ENCODE measurements at places on chromosomes 3 and 15.

GRCh38 chr3:23203708-23204330 lies 692 bp downstream of the UBE2E2 start:
- DNase-seq, result peak; percentile 56

DNA sequence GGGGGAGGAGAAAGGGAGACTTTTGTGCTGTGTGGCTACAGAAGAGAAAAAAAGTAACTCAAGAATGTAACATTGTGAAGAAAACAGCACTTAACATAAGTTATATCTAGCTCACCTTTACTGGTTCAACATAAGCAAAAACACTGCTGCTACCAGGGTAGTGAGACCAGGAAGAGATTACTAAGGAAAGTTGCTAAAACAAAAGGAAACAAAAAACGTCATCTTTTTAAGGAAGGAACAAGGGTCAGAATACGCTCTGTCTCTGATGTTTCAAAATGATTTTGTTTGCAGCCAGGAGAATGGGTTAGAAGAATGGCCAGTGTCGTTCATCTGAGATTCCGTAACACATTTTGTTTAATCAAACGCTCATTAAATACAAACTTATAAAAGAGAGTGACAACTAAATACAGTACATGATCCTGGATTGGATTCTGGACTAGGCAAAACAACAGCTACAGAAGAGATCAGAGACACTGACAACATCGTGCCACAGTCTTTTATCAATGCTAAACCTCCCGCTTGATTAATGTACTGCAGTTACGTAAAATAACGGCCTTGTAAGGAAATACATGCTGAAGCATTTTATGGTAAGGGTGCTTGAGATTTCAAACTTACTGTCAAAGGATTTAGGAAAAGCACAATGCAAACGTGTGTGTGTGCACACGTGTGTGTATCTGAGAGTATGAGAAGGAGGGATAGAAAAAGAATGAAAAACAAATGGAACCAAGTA lies 67.7 kb downstream of the FOXP1 start:
- no peak for DNase-seq

DNA sequence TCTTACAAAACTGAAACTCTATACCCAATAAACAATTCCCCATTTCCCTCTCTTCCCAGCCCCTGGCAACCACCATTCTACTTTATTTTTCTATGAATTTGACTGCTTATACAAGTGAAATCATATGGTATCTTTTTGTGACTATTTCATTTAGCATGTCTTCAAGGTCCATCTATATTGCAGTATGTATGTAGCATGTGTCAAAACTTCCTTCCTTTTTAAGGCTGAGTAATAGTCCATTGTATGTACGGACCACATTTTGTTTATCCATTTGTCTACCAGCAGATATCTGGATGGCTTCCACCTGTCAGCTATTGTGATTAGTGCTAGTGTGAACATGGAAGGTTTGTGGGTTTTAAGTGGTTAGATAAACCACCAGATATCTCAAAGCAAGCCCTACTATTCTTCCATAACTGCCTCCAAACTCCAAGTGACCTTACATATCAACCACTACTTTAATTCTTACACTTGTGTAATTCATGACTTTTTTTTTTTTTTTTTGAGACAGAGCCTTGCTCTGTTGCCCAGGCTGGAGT lies 134.7 kb downstream of the TMCC1 start:
- DNase-seq, result no peak

- DNase-seq, result no peak
Observed at GRCh38 chr3:27591312-27592210, 107.4 kb upstream of the SLC4A7 start.

DNA sequence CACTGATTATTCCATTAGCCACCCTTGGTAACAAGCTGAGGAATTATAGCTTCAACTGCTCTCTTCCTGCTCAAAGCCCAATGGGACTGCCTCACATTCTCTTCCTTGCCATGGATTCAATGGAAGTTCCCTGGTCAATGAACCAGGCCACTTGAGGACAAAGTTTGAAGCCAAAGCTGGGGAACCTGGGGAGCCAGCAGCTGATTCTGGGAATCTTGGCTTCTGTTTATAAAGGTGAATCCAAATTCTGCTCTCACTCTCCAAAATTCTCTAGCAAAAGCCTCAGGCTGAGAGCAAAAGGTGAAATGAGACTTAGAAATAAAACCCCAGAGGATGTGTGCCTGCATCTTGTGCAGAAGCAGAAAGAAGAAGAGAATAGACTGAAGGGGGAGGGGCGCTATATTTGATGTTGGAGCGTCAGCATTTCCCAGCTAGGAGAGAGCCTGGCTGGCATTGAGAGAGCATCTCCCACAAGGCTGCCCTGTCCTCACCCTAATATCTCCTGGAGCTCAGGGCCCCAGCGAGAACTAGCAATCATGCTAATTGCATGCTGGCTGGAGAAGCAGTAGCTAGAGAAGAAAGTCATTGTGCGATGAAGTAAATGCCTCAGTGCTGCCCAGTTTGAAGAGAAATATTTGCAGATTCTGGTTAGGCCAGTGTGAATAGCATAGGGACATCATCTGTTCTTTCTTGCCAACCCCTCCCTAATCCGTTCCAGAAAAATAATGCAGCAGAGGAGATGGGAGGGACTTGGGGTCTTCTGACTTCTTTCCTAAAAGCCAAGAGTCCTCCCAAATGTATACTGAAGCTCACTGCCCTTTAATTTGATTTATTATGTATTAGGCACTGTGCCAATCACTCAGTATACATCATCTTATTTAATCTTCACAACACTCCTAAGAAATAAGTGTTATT lies 34.9 kb upstream of the GAP43 start:
- DNase-seq, result no peak

DNA sequence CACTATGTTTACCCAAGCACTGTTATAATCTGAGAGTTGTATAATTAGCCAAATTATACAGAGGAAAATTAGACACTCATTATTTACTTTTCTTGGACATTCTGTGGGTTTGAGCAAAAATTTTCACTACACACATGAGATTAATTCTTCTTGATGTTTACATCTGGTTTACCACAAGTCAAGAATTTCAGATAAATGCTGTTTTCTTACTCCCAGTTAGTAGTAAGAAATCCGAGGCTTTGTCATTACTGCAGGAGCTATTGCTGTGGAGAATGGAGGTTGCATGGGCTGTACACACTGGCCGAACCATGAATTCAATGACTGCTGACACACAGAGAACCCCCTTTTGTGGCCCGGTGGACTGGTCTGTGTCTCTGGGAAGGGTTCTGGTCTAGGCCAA lies 207.7 kb upstream of the CFAP20DC start:
- DNase-seq, result no peak

- DNase-seq, result no peak
Observed at GRCh38 chr15:77180270-77180669, 109.4 kb upstream of the TSPAN3 start.

GRCh38 chr3:187777331-187777941 lies 32.2 kb upstream of the BCL6 start:
- peak; percentile 58 for DNase-seq

DNA sequence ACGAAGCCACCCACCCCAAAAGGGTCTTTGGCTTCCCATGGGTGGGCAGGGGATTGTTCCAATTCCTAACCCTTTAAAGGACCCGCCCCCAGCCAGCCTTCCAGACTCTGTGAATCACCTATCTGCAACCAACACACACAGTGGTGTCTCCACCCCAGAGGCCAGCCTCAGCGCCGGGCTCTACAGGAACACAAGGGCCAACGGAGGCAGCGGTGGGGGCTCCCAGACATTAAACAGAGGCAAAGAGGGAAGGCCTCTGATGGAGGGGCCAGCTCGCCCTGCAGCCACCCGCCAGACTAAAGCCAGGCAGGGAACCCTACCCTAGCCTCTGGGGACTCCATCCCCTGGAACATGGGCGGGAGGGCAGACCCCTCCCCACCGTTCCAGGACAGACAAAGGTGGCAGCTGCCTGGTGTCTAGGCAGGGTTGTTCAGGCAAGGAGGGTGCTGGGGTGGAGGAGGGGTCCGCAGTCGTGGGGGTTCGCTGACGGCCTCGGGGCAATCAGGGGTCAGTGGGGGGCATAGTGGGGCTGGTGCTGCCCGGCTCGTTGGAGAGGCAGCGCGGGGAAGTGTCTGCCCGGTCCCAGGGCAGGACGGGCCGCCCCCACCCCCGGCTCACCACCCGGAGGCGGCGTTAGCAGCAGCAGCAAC lies 448 bp downstream of the SHISA5 start:
- DNase-seq, result no peak

DNA sequence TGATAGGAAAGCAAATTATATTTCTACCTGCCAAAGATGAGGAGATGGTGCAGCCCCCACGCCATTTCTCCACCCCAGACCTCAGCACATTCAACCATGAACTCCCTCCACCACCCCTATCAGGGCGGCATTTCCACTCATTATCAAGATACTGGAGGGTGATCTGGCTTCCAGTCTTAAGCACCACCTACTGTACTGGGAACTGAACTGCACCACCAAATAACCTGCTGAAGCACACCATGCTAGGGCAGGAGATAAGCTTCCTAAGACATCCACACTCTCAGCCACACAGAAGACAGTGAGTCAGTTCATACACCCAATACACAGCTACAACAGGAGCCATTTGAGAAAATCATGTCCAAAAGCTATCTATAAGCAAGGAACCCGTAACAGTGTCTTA lies 98.8 kb downstream of the FGF7 start:
- DNase-seq, result no peak

DNA sequence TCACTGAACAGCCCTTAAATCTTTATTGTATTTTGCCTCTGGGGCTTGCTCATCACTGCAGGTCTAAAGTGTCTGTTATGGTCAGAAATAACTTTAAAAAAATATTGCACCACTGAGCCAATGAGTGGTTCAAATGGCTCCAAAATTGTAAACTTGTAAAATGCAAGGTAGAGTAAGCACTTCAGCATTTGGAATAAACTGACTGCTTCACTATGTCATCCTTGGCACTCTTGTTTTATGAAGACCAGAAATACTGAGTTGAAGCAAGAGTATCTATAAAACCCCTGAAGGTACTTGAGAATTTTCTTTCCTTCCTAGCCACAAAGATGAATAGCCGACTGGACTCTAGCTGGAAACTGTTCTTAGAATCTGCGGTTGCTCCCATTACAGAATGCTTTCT lies 390.3 kb upstream of the DPH6 start:
- DNase-seq, result no peak

DNA sequence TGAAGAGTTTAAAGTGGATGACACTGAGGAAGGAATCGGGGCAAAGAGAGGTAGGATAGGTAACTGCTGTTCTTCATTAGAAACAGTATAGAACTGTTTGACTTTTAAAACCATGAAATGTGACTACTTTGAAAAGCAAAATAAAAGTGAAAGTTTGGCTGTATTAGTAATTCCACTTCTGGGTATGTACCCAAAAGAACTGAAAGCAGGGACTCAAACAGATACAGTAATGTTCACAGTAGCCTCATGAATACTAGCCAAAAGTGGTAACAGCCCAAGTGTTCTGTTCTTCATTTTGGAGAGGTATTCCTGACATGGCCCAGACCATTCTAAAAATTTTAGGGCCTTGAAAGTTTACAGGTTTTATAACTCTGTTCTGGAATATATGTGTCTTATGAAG lies 1055.4 kb downstream of the TBL1XR1 start:
- no peak for DNase-seq

GRCh38 chr3:128787256-128788253 lies 61.6 kb downstream of the RAB7A start:
- DNase-seq, result no peak

DNA sequence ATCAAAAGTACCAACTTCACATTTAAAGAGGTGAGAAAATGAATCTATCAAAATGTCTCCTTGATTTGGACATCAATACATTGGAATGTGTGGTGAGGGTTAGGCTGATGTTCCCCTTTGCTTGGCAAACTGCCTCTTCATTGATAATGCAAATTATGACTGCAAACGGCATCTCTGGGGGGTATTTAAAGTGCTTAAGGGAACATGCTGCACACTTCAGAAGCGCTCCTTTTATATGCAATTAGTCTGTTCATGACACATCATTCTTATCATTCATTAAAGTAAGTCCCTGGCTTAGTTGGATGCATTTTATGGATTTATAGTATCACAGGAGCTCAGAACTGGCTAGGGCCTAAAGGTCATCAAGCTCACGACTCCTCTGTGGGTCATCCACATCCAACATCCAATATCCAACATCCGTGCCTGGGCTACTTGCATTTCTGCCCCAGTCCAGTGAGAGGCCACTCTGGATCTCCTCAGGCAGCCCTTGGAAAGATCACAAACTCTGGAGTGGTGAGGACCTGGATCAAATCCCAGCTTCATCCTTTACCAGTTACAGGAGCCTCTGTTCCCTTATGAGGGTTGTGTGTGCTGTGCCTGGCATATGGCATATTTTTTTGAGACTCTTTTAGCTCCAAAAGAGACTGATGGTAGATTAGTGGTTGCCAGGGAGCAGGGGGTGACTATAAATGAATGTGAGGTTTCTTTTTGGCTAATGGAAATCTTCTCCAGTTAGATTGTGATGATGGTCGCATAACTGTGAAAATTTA lies 136.8 kb upstream of the FOXB1 start:
- DNase-seq, result no peak
